ENCODE measurements at places on chromosomes 2 and 18.

DNA sequence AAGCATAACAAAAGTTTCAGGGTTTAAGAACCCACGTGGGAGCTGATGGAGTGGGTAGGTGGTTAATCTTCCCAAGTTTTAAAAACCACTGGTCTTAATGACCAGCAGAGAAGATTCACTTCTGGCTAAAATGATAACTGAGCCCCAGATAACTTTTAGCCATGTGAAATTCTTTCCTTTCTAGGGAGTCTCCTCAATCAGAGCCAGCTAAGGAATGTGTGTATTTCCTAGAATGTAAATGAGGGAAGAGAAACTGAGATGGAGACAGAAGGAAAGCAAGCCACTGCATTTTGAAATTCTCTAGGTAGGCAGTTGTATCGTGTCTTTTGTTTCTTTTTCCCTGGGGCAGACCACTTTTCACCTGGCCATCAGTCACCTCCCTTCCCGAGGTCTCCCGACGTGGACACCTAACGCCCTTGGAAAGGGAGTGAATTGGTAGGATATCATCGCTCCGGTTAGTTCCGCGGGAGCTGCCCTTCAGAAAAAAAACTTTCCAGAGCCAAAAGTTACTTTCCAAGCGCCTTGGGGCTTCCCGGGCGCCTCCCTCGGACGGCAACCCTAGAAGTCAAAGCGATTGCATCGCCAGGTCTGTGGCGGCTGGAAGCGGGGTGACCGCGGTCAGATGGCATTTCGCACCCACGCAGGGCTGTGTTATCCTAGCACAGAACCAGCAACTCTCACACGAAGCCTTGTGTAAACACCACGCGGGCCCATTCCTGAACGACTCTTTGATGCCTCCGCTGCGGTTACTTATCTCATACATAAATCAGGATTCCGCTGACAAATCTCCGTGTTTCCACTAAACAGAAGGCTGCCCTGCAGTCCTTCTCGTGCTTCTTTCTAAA lies 1.3 kb downstream of the COLEC12 start:
- peak; percentile 87 for DNase-seq

GRCh38 chr2:222240676-222241049 lies 58.1 kb downstream of the PAX3 start:
- DNase-seq: no peak

- no peak for DNase-seq
Observed at GRCh38 chr18:50038448-50038847, 156.5 kb downstream of the MYO5B start.

DNA sequence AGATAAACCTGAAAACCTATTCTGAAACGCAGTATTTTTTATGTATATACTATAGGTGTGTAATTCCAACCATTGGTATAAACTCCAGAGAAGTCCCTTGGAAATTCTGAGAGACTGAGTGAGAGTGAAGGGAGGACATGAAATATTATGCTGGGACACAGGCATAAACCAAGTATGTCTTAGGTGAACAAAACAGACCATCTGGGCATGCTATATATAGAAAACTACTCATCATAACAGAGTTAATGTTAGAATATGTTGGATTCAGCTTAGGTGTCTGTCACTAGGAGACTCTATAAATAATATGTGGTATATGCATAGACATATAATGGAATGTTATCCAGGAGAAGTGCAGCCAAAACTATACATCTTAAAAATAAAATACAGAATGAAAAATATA lies 282.6 kb downstream of the LRP1B start:
- DNase-seq: no peak

GRCh38 chr2:131659168-131659572 lies 131.5 kb downstream of the CCDC74A start:
- DNase-seq: no peak

DNA sequence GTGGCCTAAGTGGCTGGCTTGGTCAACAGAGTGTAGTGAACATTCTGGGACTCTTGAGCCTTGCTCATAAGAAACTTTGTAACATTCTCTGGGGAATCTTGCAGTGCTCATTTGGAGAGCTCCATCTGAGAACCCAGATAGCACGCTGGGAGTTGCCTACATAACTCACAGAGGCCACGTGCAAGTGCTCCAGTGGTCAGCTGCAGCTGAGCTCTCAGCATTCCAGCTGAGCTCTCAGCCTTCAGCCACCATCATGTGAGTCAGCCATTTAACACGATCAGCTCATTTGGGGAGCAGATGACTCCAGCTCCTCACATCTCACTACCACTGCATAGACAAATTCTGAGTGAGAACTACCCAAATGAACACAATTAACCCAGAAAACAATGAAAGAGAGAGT lies 25.5 kb upstream of the CTNNA2 start:
- DNase-seq: no peak

- peak; percentile 54 for DNase-seq
Observed at GRCh38 chr2:234178330-234179030, 128.0 kb downstream of the SPP2 start.

- DNase-seq: no peak
Observed at GRCh38 chr2:88263861-88264260, 93.7 kb downstream of the THNSL2 start.

- DNase-seq: peak; percentile 90
Observed at GRCh38 chr2:85813982-85814801, 60.4 kb downstream of the ATOH8 start.

DNA sequence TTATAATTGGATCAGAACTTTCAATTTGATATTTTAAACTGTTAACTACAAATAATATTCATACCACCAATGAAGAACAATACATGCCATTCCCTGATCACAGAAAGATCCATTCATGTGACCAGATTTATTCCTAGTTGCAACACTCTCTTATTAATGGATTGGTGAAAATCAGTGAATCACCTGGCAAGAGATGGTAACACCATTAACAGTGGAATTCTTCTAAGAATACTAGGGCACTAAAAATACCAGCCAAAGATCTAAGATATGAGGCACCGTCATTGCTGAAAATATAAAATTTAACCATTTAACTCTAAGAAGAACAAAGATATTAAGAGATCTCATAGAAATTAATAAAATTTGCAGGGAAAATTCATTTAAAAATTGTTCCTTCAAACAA lies 58.1 kb downstream of the MAP4K3 start:
- no peak for DNase-seq

DNA sequence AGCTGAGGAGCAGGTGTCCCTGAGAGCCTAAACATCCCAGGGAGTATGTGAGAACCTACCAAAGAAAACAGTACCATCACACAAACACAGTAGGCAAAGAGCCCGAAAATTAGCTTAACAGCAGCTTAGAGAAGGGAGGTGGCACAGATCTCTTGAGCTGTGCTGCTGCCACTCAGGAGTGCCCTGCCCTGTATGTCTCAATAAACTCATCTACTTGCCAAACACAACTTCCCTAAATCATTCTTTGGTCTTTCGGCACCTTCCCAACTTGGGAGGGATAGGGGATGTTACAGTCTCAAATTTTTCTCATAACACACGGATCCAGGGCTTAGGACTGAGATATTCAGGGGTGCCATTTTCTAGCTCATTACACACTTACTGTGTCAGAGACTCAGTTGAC lies 45.3 kb upstream of the C1D start:
- DNase-seq: no peak

DNA sequence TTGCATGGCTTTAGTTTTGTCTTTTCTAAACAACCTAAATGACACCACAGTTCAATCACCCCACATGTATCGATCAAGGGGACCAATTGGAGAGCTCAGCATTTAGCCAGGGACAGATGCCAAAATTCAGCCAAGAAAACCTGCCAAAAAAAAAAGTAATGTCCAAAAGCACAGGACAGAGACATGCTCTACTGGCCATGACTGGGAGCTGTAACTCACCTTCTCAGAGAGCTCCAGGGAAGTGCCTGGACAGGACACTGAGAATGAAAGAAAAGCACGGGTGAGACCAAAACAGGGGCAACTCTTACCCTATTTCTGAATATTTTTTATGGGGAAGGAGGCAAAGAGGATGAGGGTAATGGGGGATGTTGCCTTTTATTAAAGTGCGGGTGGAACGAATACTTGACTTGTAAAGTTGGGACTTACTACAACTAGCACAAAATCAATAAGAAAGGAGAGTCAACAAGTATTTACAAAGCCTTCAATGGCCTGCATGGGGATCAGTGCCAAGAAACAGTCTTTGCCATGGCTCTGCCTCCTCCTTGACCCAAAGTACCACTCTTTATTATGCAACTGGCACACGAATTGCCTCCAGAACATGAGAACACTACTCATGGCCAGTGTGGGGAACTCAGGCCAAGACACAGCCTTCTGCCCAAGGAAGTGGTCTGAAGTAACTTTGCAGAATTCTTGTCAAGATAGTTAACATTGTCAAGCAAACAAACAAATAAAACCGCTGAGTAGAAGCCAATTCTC lies 72.9 kb upstream of the HK2 start:
- DNase-seq: no peak

GRCh38 chr2:152925547-152926448 lies 207.4 kb downstream of the ARL6IP6 start:
- DNase-seq: peak; percentile 91

- DNase-seq: no peak
Observed at GRCh38 chr2:118750959-118751565, 96.4 kb downstream of the EN1 start.

GRCh38 chr2:119914266-119914665 lies 98.6 kb upstream of the EPB41L5 start:
- no peak for DNase-seq

GRCh38 chr2:108926561-108927380 lies 62.2 kb downstream of the EDAR start:
- no peak for DNase-seq

DNA sequence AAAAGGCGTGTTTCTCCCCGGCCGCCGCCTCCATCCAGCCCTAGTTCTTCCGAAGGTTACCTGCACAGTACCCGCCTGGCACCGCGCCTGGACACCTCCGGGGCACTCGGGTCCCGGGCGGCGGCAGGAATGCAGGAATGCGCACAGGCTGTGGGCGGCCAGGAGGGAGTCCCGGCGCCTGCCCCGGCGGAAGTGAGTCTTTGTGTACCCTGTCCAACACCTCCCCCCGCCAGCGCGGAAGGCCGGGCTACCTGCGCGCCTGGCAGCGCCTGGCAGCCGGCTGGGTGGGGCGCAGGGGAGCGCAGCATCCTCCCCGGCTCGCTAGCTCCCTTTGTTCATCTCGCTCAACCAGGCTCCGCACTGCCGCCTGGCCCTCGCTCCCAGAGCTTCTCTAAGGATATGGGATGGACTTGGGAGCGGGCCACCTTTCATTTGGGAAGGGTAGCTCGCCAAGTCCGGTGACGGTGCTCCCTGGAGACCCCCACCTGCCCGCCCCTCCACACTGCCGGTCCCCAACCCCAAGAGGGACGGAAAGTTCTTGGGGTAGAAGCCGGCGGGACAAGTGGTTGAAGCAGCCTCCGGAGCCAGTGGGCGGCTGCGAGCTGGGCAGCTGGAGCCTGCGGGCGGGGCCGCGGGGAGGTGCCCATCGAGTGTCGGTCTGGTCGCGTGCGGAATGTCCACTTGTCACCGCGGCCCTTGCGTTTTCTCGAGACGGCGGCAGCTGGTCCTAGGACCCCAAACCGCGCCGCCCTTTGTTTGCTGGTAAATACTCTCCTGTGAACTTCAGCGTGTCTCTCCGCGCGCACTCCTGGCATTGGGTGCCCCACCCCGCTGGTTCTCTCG lies 1.2 kb upstream of the ST6GAL2 start:
- peak; percentile 77 for DNase-seq

DNA sequence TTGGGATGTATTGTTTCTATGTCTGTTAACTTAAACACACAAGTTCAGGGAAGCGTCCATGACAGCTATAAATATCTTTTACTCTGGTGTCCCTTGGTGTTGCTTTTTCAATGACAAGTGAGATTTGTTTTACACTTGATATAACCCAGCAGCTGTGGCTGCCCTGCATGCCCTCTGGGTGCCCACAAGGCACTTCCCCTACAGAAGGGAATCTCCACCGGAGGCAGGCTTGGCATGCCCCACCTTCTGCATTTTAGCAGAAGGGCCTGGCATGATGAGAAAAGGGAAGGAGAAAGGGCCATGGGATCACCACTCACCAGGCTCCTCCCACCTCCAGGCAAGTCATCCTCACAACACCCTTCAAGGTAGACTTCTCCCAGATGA lies 68.7 kb downstream of the TMEM247 start:
- no peak for DNase-seq

DNA sequence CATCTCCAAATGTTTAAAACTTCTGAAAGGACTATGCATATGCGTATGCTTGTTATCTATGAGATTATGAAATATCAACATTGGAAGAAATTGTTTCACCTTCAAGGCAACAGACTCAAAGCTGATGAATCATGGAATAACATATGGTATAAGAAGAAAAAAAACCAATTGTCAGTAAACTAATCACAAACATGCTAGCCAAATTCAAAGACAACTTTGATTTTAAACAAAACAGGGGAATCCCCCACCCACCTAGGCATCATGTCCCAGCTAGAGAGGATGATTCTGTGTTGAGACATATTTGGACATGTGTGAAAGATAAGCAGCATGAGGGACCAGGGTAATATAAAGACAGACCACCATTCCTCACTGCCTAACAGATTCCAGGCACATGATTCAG lies 147.7 kb downstream of the WDPCP start:
- no peak for DNase-seq

- DNase-seq: peak; percentile 83
Observed at GRCh38 chr2:100537918-100538317, 24.9 kb upstream of the PDCL3 start.

DNA sequence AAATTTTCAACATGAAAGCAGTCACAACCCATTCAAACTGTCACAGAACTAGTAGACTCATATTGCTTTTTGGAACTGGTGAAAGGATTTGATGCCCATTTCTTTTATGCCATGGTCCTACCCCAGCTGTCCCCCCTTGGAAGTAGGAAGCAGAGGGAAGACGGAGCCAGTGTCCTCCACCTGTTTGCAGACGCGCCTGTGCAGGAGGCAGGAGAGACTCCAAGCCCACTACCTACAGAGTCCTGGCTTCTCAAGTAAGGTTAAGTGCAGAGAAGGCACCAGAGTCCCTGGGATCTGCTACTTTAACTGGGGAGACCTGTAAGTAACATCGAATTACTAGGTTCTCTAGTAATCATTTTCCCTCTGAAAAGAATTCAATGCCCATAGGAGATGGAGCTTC lies 32.7 kb upstream of the DNMT3A start:
- DNase-seq: no peak

DNA sequence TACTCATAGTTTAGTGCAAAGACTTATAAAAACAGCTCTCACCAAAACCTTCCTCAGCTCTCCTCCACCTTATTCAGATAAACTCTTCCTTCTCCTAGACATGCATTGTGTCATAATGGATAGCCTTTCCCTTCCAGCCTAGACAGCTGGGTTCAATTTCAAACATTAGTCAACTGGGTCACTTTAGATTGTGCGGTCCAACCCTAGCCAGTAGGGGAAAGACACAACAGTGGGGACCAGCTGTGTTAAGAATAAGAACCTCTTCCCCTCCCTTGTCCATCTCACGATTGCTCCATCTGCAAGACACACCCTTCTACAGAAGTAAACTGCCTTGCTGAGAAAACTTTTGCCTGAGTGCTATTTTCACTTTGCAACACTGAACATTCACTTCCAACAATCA lies 8.5 kb downstream of the PRPF40A start:
- no peak for DNase-seq

DNA sequence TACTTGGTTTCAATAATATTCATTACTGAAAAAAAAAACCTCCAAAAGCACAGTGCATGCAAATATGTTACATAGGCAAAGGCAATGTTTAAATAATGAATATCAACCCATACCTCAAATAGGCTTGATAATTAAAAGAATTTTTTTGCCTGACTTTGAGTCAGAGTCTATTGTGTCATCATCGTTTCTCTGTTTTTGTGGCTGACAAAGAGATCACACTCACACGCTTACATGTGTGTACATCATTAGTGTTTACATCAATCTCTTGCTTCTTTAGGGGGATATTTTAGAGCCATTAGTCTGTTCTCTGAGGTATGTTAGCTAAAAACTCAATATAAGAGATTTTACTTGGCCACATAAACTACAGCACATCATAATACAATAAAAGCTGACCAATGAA lies 150.3 kb upstream of the MMADHC start:
- DNase-seq: no peak

GRCh38 chr2:86002375-86002774 lies 103.3 kb downstream of the POLR1A start:
- DNase-seq: no peak

Measured in ELF-1 (cell line).